WTC11 (cell line): ENCODE measurements at places on chromosomes 1 and 21. TPM values are rescaled to one million over a fixed set of nuclear protein-coding genes. Genes with fewer than 3 reads are reported as not detected.

Gene ITLN1
- total RNA-seq = not detected in 3 replicates

Gene PLA2G2D
- not detected in 3 replicates for total RNA-seq

Gene KCNN3
- total RNA-seq = 1.3 to 2.1 TPM (median 1.9 TPM) in 3 replicates

Gene BNIPL
- 2.5 to 4.0 TPM (median 3.8 TPM) in 3 replicates for total RNA-seq

Gene S100A10
- 150 to 161 TPM (median 159 TPM) in 3 replicates for total RNA-seq

Gene GIPC2
- total RNA-seq = 0.83 to 1.6 TPM (median 1.1 TPM) in 3 replicates

Gene SLC22A15
- 3.5 to 4.5 TPM (median 4.3 TPM) in 3 replicates for total RNA-seq

DNA sequence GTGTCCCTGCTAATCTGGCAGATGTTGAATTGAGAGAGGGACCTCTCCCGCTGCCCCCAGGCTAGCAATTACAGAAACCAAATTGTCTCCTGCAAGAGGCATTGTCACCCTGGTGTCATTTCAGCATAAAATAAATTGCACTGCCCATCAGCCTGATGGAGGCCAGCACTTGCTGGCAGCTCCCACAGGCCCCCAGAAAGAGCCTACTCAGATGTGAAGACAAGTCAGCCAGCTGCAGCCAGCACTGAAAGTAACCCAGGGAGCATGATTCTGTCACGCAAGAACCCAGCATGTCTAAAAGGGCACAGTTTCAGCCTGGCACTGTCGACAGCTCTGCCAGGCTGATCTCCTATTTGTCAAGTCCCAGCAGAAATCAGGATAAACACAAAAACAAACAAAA is 110.3 kb upstream of the CTTNBP2NL start:
- no peak overlapping the region for H3K27ac ChIP-seq
- H3K27me3 ChIP-seq = peaks cover 10% of the 10 kb centered on the region
- no peak overlapping the region for H3K4me3 ChIP-seq
- no peaks in the 10 kb centered on the region for H3K4me1 ChIP-seq
- no peak for DNase-seq

DNA sequence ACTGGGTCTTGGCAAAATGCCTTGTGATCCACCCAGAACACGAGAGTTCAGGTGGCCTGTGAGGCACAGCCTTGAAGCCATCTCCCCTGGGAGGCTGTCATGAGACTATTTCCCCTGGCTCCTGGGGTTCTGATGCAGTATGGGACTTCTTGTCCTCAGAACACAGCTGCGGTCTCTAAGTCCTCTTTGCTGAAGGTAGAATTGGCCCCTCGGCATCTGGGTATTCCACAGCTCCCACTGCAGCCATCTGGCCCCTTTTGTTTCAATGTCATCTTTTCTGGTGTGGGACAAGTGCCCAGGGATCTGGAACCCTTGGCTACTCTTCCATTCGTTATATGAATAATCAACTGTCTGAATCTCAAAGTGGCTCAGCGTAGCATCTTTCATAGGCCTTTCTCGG is 17.0 kb upstream of the LY9 start:
- H3K27me3 ChIP-seq = peaks cover 4% of the 10 kb centered on the region
- H3K27ac ChIP-seq = no peak overlapping the region
- peaks cover 11% of the 10 kb centered on the region for H3K36me3 ChIP-seq
- H3K4me1 ChIP-seq = peaks cover 13% of the 10 kb centered on the region

- no peaks in the 10 kb centered on the region for H3K36me3 ChIP-seq
- no peak for DNase-seq
- no peak overlapping the region for H3K27ac ChIP-seq
- H3K4me1 ChIP-seq = peaks cover 64% of the 10 kb centered on the region
- no peak overlapping the region for H3K4me3 ChIP-seq
Observed at GRCh38 chr1:41875487-41875886, 43.2 kb downstream of the HIVEP3 start.

DNA sequence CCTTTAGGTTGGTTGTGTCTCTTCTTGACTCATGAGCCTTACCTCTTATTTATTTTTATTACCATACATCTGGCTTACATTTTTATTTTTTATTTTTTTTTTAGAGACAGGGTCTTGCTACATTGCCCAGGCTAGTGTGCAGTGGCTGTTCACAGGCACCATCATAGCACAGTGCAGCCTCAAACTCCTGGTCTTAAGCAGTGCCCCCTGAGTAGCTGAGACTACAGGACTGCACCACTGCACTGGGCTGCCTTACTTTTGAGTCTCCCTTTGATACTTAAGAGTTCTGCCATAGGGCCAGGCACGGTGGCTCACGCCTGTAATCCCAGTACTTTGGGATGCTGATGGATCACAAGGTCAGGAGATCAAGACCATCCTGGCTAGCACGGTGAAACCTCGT is 76.4 kb upstream of the MACF1 start:
- no peaks in the 10 kb centered on the region for H3K27me3 ChIP-seq
- peaks cover 14% of the 10 kb centered on the region for H3K36me3 ChIP-seq
- H3K4me3 ChIP-seq = no peak overlapping the region
- no peak for DNase-seq
- peaks cover 57% of the 10 kb centered on the region for H3K4me1 ChIP-seq

- DNase-seq = no peak
- peaks cover 2% of the 10 kb centered on the region; the same call in 1 of the 2 replicates for H3K36me3 ChIP-seq
- no peak overlapping the region for H3K4me3 ChIP-seq
Observed at GRCh38 chr1:218665221-218665620, 320.1 kb downstream of the TGFB2 start.

DNA sequence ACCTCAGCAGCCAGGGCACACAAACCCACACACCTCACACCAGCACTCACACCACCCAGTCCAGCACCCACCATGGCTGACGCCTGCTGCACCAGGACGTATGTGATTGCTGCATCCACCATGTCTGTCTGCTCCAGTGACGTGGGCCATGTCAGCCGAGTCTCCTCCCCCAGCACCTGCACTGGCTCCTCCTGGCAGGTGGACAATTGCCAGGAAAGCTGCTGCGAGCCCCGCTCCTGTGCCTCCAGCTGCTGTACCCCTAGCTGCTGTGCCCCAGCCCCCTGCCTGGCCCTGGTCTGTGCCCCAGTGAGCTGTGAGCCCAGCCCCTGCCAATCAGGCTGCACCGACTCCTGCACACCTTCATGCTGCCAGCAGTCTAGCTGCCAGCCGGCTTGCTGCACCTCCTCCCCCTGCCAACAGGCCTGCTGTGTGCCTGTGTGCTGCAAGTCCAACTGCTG is at the start of gene KRTAP10-8:
Gene KRTAP10-8, plus strand, starts transcription at position 51 of the 458 bp plus-strand sequence. Its CDS starts 22 bp downstream, at position 73.
- DNase-seq = no peak
- peaks cover 33% of the 10 kb centered on the region for H3K36me3 ChIP-seq
- peaks cover 4% of the 10 kb centered on the region for H3K27me3 ChIP-seq
- peaks cover 19% of the 10 kb centered on the region for H3K4me1 ChIP-seq
- no peak within 1 kb of the TSS for H3K27ac ChIP-seq
- H3K4me3 ChIP-seq = no peak within 1 kb of the TSS

GRCh38 chr1:69791311-69791710 is 223.6 kb downstream of the LRRC7 start:
- DNase-seq = no peak
- H3K36me3 ChIP-seq = no peaks in the 10 kb centered on the region
- H3K27me3 ChIP-seq = no peaks in the 10 kb centered on the region; the same call in 1 of the 2 replicates
- no peaks in the 10 kb centered on the region for H3K4me1 ChIP-seq
- no peak overlapping the region for H3K27ac ChIP-seq

DNA sequence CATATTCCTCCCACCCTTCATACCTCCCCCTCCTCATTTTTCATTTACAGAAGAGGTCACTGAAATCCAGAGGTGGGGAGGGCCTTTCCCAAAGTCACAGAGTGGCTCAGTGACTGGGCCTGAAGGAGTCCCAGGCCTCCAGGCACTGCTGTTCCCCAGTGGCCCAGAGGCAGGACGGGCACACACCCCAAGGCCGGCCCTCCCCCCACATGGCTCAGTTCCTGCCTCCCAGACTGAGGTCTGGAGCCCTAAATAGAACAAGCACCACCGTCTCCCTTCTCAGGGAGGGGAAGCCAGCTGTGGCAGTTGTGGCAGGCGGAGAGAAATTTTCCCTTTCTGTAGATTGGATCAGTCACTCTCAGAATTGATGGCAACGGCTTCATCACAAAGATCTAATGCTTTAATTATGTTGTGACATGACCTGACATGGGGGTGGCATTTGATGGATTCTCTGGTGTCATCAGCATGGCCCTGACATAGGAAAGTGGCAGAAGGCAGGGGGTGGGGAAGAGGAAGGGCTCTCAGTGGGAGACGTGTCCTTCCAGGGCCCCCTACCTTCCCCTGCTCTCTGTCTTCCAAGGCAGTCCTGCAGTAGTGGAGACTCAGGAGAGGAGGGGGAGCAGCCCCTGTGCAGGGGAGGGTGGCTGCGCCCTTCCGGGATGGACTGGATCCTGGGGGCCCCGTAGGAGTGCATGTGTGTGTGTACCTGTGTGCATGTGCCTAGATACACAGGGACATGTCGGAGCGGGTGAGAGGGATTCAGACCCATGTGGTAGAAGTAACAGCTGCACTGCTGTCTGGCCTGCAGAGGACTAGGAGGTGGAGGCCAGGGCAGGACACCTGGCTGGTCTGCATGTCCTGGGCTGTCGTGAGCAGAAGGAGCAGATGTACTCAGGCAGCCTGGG is 41.2 kb upstream of the FOXO6 start:
- H3K27me3 ChIP-seq = no peaks in the 10 kb centered on the region
- H3K4me3 ChIP-seq = no peak overlapping the region
- no peak overlapping the region for H3K27ac ChIP-seq
- no peaks in the 10 kb centered on the region for H3K36me3 ChIP-seq
- no peak for DNase-seq
- peaks cover 20% of the 10 kb centered on the region for H3K4me1 ChIP-seq

DNA sequence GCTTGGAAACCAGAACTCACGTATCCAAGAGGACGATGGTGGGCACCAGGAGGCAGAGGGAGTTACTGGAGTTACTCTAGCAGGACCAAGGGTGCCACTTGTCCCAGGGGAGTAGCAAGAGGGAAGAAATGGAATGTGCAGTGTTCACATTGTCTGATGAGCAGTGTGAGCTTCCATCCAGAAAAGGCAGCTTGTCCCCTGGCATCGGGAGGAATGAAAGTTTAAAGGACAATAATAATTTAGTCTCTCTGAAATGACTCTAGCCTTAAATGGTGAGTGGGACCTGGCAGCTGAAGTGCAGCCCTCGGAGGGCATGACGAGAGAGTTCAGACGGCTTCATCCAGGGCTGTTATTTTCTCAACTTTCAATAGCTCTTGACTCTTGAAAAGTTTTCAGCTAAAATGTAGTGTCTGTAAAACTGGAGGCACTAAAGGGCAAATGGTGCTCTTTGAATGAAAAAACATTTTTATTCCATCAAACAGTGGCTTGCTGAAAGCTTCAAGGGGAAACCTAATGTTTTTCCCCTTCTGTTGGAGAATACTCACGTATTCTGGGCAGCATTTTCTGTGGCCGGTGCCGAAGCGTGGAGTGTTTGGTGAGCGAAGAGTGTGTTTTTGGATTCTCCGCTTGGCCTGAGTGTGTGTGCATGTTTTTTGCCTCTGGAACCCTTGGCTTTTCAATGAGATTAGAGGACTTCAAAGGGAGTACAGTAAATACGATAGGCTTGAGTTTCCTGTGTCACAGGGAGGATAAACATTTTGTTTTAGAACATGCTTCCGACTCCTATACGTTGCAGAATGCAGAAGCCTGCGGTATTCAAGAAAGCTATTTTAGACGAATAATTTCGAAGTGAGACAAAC is 157.3 kb downstream of the GALNT2 start:
- H3K36me3 ChIP-seq = no peaks in the 10 kb centered on the region
- no peaks in the 10 kb centered on the region for H3K27me3 ChIP-seq
- DNase-seq = no peak
- H3K4me1 ChIP-seq = peaks cover 54% of the 10 kb centered on the region
- 0 out of 2 replicates have a peak overlapping the region, but pooled peaks have one; percentile 3 for H3K27ac ChIP-seq
- no peak overlapping the region for H3K4me3 ChIP-seq

- no peak overlapping the region for H3K27ac ChIP-seq
- no peaks in the 10 kb centered on the region for H3K36me3 ChIP-seq
- no peak for DNase-seq
- no peak overlapping the region for H3K4me3 ChIP-seq
- H3K4me1 ChIP-seq = peaks cover 18% of the 10 kb centered on the region
Observed at GRCh38 chr21:39840373-39841097, 26.7 kb upstream of the PCP4 start.

DNA sequence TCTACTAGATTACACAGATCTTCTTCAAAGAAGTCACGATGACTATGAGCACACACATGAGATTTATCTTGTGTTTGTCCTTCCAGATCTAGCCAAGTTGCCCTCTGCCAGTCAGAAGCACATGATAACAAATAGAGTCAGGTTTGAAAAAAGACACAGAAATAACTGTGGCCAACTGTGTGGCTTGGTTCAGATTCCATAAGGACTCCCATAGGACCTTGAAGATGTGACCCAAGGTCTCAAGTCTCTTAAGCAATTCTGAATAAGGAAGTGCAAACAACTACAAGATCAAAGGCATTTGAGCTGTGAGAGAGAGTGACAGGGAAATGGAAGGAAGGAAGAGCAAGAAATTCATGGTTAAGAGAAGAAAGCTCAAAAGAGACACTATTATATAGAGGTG is 194.0 kb downstream of the PLPP3 start:
- H3K27me3 ChIP-seq = no peaks in the 10 kb centered on the region
- peaks cover 16% of the 10 kb centered on the region for H3K4me1 ChIP-seq
- no peak for DNase-seq
- H3K27ac ChIP-seq = no peak overlapping the region
- H3K4me3 ChIP-seq = no peak overlapping the region
- no peaks in the 10 kb centered on the region for H3K36me3 ChIP-seq

DNA sequence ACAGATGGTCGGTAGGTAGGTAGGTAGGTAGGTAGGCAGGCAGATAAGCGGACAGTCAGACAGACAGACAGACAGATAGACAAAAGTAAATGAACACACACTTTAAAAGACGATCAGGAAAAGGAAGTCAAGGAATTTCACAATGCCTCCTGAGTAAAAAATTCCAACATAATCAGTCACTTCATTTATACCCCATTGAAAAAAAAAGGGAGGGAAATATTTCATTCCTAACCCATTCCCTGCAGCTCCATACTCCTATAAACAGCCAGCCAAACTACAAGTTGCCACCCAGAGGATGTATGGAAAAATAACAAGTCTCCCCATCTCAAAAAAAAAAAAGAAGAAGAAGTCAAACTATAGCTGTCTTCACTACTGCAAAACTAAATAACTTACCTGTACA is 43.4 kb downstream of the ZZZ3 start:
- peaks cover 5% of the 10 kb centered on the region for H3K36me3 ChIP-seq
- DNase-seq = no peak
- H3K4me1 ChIP-seq = peaks cover 21% of the 10 kb centered on the region
- H3K27ac ChIP-seq = no peak overlapping the region

GRCh38 chr21:45113543-45113942 is 39.2 kb downstream of the ADARB1 start:
- H3K27me3 ChIP-seq = no peaks in the 10 kb centered on the region
- no peak overlapping the region for H3K4me3 ChIP-seq
- no peaks in the 10 kb centered on the region for H3K4me1 ChIP-seq
- no peak overlapping the region for H3K27ac ChIP-seq

GRCh38 chr1:211613108-211613947 is 34.4 kb upstream of the SLC30A1 start:
- no peaks in the 10 kb centered on the region; the same call in 1 of the 2 replicates for H3K4me1 ChIP-seq
- H3K27me3 ChIP-seq = no peaks in the 10 kb centered on the region
- no peak overlapping the region for H3K4me3 ChIP-seq
- H3K27ac ChIP-seq = no peak overlapping the region
- DNase-seq = no peak

DNA sequence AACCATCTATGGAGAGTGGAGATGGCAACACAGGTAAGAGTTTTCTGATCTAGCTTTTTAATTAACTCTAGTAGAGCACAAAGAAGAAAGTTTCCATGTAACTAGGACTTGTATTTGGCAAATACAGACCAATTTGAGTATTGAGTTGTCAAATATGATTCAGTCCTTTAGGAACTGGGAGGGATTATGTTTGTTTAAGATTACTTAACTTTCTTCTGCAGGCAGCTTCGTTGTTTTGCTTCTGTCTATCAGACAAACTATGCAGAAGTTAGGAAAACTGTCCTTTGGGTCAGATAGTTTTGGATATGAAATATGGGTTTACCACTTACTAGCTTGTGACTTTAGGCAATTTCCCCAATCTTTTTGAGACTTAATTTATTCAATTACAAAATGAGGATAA is 111.8 kb downstream of the POU2F1 start:
- no peak overlapping the region for H3K27ac ChIP-seq
- no peak overlapping the region for H3K4me3 ChIP-seq
- H3K27me3 ChIP-seq = no peaks in the 10 kb centered on the region
- no peak for DNase-seq
- H3K36me3 ChIP-seq = peaks cover 13% of the 10 kb centered on the region
